ENCODE measurements at places on chromosomes 6 and 20. TPM values are rescaled to one million over a fixed set of nuclear protein-coding genes. Genes with fewer than 3 reads are reported as not detected.

Gene ELOVL2
- 2.3 TPM for total RNA-seq

Gene LST1
- total RNA-seq, result 9.4 TPM

Gene TPD52L1
- 50.4 TPM for total RNA-seq

Gene TSPO2
- not detected for total RNA-seq

Gene B4GALT5
- total RNA-seq, result 24.1 TPM

Gene GGTLC1
- not detected for total RNA-seq

Gene OVOL2
- not detected for total RNA-seq

Gene LY6G6C
- not detected for total RNA-seq

Gene TTLL9
- total RNA-seq, result 0.13 TPM

Gene ANGPT4
- 0.27 TPM for total RNA-seq

Gene HECA
- total RNA-seq, result 33.2 TPM

Gene KCNK16
- total RNA-seq, result not detected

Gene MYB
- total RNA-seq, result not detected

Gene BRD2
- 97.5 TPM for total RNA-seq

Gene LKAAEAR1
- not detected for total RNA-seq

Gene BMP7
- 29.3 TPM for total RNA-seq

Gene PACRG
- 4.5 TPM for total RNA-seq

Gene C6orf141
- total RNA-seq, result 0.35 TPM

Gene HTR1B
- not detected for total RNA-seq

Gene DEFB118
- total RNA-seq, result not detected

Gene PPDPF
- 241 TPM for total RNA-seq

Gene ID1
- total RNA-seq, result 222 TPM

Gene LRFN2
- total RNA-seq, result not detected

Gene RFX6
- total RNA-seq, result not detected

Gene TAF4
- 8.8 TPM for total RNA-seq

Gene PARD6B
- total RNA-seq, result 4.6 TPM

Gene KHDC1L
- total RNA-seq, result not detected

Gene CLDN20
- total RNA-seq, result not detected

Gene FAM209B
- total RNA-seq, result not detected

Gene BCL2L1
- 79.8 TPM for total RNA-seq

Gene SPAG4
- total RNA-seq, result 6.0 TPM

Gene ZSCAN9
- total RNA-seq, result 9.6 TPM

Data from left cardiac atrium (tissue), 4 donors.